ENCODE measurements at places on chromosomes 5 and 9.

DNA sequence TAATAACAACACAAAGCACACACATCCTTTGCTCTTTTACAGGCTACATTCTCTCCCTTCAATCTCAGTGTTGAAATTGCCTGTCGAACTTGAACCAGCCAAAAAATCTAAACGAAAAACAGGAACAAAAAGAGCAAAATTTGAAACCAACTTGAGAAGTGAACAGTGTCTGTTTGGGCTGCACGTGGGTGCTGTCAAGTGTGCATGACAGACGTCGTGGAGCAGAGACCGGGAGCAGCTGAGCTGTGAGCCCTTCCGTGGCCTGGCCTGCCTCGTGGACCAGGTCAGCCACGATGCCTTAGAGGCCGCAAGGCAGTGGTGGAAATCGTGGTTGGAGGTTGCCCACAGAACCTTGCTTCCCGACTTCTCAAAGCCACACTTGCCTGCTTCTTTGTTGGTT, 34.8 kb upstream of the DENND1A start:
- DNase-seq, result no peak

DNA sequence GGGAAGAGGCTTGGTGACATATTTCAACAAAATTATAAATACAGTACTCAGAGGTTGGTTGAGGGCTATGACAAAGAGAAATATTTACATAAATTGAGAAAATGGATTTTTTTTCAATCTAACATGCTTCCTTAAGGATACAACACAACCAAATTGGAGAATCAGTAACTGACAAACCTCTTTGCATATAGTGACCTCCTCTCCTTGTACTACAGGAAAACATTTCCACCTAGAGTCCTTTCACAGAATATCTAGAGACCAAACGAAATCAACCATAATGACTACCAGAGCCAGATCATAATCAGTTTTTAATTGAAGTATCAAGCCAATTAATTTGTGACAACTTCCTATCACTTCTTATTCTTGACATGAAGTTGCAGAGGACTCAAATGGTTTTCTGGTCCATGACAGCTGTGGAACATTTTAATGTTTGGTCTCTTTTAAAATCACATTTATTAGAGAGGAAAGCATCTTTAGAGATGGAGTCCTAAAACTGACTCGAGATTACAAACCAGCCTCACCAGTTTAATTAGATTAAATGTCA, 1636.5 kb upstream of the C9orf72 start:
- DNase-seq, result no peak

DNA sequence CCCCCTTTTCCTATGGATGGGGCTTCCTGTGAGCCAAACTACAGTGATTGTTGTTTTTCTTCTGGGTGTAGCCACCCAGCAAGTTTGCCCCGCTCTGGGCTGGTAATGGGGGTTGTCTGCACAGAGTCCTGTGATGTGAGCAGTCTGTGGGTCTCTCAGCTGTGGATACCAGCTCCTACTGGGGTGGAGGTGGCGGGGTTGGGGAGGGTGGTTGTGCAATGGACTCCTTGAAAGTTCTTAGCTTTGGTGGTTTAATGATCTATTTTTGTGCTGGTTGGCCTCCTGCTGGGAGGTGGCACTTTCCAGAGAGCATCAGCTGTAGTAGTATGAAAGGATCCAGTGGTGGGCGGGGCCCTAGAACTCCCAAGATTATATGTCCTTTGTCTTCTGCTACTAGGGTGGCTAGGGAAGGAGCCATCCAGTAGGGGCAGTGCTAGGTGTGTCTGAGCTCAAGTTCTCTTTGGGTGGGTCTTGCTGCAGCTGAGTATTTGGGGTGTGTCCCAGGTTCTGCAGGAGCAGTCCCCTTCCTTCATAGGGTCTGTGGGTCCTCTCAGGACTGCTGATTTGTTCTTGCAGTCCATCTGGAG, 275.6 kb upstream of the PAPPA start:
- DNase-seq, result no peak

GRCh38 chr5:55672477-55672911, 39.6 kb downstream of the SLC38A9 start:
- DNase-seq, result no peak

- no peak for DNase-seq
Measured at GRCh38 chr5:151002250-151002649, 18.1 kb upstream of the GPX3 start.

DNA sequence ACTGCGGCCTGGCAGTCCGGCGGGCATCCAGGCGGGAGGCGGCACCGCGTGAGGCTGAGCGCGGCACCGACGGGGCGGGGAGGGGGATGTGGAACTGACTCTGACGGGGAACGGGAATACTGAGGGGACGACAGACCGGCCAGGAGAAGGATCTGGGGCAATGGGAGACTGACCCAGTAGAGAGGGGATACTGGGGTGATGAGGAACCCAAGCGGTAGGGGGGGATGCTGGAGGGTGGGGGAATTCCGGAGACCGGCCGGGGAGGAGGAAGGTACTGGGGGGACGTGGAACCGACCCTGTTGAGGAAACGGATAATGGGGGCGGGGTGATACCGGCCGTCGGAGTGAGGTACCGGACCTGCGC, 423 bp downstream of the IPPK start:
- no peak for DNase-seq

Measured in activated naive CD4-positive, alpha-beta T cell (primary cell).